Activated T-helper 17 cell treated with anti-CD3 and anti-CD28 coated beads, Interleukin-2, amount 50 U/mL, for 72 hours (primary cell): ENCODE measurements at places on chromosomes 12 and 14. TPM values are rescaled to one million over a fixed set of nuclear protein-coding genes. Genes with fewer than 3 reads are reported as not detected.

Gene LAG3
- total RNA-seq, result 206 TPM

Gene KRT83
- not detected for total RNA-seq

Gene ADAM21
- total RNA-seq, result not detected

Gene LRRC10
- not detected for total RNA-seq

Gene GPR132
- 46.5 TPM for total RNA-seq

Gene KCNJ8
- total RNA-seq, result not detected
